Activated T-helper 1 cell treated with Interleukin-2 at 50 U/mL for 16 hours (primary cell): ENCODE measurements at places on chromosomes 1 and 21.
A peak's percentile ranks its signal among the peaks of the same experiment; 100 is the strongest.

- no peak for DNase-seq
Observed at GRCh38 chr1:204703268-204703664, 17.7 kb upstream of the LRRN2 start.

- DNase-seq: no peak
Observed at GRCh38 chr1:5348732-5349465, 643.3 kb downstream of the NPHP4 start.

GRCh38 chr21:42929969-42930368 lies 4.5 kb upstream of the ERVH48-1 start:
- no peak for DNase-seq

DNA sequence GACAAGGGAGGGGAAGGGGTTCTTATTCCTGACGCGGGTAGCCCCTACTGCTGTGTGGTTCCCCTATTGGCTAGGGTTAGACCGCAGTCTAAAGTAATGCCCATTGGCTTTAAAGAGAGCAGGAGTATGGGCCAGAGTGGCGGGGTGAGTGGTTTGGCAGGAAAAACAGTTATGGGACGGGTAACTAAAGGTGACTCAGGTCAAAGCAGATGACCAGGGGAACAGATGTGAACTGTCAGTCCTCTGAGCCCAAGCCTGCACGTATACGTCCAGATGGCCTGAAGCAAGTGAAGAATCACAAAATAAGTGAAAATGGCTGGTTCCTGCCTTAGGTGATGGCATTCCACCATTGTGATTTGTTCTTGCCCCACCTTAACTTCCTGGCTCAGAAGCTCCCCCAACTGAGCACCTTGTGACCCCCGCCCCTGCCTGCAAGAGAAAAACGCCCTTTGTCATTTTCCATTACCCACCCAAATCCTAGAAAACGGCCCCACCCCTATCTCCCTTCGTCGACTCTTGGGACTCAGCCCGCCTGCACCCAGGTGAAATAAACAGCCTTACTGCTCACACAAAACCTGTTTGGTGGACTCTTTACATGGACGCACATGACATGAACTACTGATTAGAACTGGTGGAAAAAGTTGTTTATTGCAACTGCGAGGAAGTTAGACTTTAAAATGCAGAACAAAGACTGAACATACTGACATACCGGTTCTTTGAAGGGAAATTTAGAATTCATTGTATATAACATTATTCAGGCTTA lies 758 bp upstream of the ATAD3B start:
- no peak for DNase-seq

DNA sequence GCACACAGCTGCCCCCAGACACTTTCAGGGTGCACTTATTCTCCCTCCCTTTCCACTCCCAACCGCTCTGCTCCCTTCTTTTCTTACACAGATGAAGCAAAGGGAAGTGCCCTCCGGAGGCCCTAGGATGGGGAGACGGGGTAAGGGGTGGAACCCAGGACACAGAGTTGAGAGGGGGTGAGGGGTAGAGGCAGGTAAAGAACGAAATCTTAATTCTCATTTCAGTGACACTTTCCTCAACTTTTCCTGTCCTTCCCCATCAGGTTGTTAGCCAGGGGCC lies 12.8 kb downstream of the PLEKHO1 start:
- DNase-seq: no peak

- DNase-seq: no peak
Observed at GRCh38 chr1:29630756-29631155, 394.4 kb downstream of the PTPRU start.

DNA sequence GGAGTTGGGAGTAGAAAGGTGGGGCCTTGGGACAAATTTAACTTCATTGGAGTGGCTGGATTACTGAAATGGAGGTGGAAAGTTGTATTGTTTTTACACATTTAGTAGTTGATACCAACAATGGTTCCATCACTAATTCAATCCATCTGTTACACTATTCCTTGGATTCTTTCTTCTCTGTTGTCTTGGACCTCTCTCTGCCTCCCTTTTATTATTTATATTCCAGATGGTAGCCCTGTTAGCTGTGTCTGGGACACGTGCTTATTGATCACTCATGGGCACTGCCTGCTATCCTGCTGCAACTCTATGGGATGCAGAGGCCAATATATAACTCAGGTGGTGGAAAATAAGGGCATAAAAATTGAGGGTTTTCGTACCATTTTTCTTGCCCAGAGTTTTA lies 346.3 kb downstream of the PAPPA2 start:
- DNase-seq: no peak

DNA sequence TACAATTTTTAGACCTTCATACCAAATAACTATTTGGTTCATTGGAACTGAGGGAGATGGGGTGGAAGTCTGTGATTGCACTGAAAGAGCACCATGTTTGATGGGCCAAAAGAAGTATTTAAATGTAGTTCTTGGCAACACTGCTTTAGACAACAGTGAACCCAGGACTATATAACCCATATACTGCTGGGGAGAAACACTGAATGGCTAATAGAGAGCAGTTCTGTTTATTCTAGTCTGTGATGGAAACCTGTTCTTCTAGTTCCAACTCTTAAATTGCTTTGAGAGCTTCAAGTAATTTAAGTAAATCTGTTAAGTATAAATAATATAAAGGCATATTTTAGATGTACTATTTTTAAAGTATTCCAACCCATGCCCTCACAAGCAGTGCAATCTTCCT lies 96.3 kb downstream of the NIBAN1 start:
- DNase-seq: no peak

- DNase-seq: no peak
Observed at GRCh38 chr1:53696571-53696970, 42.4 kb downstream of the GLIS1 start.

- DNase-seq: peak; percentile 45
Observed at GRCh38 chr1:116806245-116806644, 52.0 kb downstream of the CD2 start.

DNA sequence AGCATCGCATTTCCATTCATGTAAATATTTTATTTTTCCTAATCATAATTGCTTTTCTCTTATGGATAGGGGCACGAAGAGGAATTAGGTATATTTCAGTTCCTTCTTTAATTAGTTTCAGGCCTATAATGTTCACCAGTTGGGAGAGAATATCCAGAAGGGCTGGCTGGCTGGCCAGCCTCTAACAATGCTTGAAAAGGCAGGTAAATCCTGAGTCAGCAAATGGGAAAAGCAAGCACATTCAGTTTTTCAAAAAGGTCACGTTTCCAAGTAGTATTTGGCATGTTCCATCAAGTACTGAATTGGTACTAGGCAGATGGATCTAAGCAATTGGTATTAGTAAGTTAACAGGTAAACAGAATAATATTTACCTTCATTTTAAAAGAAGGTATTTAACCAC lies 8.0 kb downstream of the RAB29 start:
- no peak for DNase-seq

DNA sequence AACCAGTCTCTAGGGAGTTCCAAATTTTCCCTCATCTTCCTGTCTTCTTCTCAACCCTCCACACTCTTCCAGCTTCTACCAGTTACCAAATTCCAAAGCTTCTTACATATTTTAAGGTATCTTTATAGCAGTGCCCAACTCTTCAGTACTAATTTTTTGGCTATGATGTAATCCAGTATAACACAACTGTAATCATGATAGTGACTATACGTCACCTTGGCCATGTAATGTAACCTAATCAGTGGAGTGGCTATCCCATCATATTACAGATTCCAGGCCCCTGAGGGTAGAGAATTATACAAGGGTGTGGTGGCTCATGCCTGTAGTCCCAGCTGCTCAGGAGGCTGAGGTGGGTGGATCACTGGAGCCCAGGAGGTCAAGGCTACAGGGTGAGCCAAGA lies 143.2 kb downstream of the CLEC20A start:
- DNase-seq: no peak

- DNase-seq: no peak
Observed at GRCh38 chr1:181640956-181641355, 157.6 kb downstream of the CACNA1E start.

- no peak for DNase-seq
Observed at GRCh38 chr1:95974586-95974985, 740.6 kb downstream of the RWDD3 start.

GRCh38 chr1:23083714-23084480 lies 64.6 kb downstream of the KDM1A start:
- no peak for DNase-seq

GRCh38 chr1:11124965-11125364 lies 25.3 kb upstream of the EXOSC10 start:
- DNase-seq: no peak

DNA sequence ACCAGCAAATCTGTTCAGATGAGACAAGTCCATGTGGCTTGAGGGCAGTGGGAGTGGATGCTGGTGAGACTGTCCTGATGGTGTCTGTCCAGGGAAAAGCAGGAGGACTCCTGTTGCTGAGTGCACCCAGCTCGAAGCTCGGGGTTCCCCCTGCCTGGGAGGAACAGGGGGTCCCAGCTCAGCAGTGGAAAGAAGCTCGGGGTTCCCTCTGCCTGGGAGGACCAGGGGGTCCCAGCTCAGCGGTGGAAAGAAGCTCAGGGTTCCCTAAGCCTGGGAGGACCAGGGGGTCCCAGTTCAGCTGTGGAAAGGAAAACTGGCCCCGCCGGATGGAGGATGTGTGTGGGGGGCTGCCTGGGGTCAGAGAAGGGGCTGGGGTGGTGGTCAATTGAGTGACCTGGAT lies 39.1 kb downstream of the CRYAA start:
- no peak for DNase-seq

- no peak for DNase-seq
Observed at GRCh38 chr1:223012938-223013337, 130.1 kb downstream of the TLR5 start.

DNA sequence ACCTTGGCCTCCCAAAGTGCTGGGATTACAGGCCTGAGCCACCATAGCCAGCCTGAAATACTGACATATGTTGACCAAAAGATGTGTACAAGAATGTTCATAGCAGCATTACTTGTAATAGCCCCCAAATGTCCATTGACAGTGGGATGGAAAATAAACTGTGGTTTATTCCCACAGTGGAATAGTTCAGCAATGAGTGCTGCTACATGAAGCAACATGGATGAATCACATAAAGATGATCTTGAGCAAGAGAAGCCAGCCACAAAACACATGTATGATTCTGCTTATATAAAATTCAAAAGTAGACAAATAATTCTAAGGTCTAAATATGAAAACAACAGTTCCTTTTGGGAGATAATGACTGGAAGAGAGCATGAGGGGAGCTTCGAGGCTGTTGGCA lies 9.1 kb upstream of the CREG1 start:
- DNase-seq: no peak

- peak; percentile 6 for DNase-seq
Observed at GRCh38 chr21:39313042-39313570, 326 bp downstream of the BRWD1 start.

DNA sequence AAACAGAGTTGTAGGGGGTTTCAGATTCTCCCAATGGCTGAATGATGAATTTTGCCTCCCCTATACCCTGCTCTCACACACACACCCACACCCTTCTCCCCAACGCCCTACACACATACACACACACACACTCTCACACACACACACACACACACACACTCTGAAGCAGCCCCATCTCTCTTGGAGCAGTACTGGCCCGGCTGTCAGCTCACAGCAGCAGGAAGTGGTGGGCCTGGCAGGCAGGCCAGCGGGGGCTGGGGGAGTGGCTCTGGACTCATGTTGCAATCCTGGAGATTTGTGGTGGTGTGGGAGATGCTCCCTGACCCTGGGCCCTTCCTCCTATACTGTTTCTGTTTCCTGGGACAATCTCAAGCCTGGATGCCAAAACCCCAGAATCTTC lies 2.2 kb downstream of the IKBKE start:
- DNase-seq: no peak

- DNase-seq: no peak
Observed at GRCh38 chr21:28821276-28822122, 171.2 kb downstream of the LTN1 start.

DNA sequence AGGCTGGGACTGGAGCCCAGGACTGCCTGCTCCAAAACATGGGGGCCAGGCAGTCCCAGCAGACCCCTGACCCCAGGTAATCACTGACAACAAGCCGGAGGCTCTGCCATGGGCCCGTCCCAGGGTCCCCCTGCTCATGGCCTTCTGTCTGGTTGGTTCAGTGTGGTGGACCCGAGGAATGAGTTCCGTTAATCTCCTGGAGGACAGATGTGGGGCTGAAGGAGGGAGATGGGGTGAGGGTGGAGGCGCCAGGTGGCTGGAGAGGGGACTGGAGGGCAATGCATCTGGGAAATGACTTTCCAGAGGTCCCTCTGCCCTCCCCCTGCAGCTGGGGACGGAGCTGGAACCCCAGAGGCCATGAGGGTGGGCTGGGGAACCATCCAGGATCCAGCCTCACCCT lies 103.2 kb downstream of the EBNA1BP2 start:
- DNase-seq: no peak

DNA sequence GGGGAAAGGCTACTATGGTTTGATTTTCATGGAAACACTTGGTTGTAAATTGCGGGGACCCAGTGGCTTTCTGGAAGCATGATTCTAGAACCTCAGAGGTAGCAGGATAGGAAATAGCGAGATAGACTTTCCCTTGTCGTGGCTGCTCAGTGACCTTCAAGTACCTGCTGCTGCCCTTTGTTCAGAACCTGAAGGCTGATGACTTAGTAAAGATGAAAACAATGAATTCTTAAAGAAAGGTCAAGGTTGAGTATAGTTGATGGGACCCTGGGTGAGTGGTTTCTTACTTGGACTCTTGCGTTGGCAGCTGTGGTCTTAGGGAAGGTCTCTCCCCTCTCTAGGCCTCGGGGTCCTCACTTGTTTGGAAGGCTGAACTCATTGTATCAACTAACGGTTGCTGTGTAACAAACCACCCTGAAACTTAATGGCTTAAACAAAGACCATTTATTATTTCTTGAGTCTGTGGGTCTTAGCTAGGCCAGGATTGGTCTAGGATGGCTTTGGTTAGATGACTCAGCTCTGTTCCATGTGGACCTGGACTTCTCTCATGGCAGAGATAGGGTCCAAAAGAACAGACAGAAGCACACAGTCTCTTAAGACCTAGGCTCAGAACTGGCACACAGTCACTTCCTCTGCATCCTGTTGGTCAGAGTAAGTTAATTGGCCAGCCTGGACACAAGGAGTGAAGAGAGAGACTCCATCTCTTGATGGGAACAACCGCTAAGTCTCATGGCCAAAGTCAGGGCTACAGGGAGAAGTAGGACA lies 89.2 kb upstream of the SELENON start:
- DNase-seq: no peak

- DNase-seq: no peak
Observed at GRCh38 chr1:230824551-230824918, 43.8 kb downstream of the C1orf198 start.

DNA sequence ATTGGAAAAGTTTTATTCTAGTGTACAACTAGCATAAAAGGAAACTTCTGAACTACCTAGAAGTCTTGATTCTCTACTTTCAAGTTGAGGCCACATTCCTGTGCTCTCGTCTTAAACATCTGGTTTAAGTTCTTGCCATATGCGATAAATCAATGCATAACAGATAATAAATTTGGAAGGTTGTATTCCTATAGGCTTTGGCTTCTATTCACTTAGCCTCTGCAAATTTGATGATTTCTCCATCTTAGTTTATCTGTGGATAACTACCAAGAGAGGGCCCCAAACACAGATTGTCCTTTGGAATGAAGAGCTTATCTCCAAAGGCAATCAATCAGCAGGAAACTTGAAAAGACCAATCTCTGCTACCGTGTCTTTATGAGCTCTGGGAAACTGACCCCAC lies 11.7 kb upstream of the RNF2 start:
- DNase-seq: no peak

GRCh38 chr21:26544201-26544775 lies 28.8 kb downstream of the CYYR1 start:
- no peak for DNase-seq

- no peak for DNase-seq
Observed at GRCh38 chr21:20856926-20857325, 141.3 kb upstream of the NCAM2 start.

GRCh38 chr1:234093741-234094140 lies 189.3 kb downstream of the SLC35F3 start:
- no peak for DNase-seq

- DNase-seq: no peak
Observed at GRCh38 chr1:108124622-108125311, 75.4 kb downstream of the SLC25A24 start.
